ENCODE measurements at places on chromosomes 1 and 21.

DNA sequence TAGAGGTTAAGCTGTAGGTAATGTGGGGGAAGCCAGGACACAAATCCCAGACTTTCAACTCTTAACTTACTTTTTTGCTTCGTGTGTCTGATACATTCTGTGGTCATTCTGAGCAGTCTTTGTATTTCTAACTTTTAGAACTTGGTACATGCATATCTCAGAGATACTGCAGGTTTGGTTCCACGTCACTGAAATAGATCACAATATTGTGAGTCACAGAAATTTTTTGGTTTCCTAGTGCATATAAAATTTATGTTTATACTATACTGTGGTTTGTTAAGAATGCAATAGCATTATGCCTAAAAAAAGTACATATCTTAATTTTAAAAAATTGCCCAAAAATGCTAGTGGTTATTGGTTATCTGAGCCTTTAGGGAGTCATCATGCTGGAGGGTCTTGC is 3.2 kb downstream of the URB2 start:
- no peak for DNase-seq

DNA sequence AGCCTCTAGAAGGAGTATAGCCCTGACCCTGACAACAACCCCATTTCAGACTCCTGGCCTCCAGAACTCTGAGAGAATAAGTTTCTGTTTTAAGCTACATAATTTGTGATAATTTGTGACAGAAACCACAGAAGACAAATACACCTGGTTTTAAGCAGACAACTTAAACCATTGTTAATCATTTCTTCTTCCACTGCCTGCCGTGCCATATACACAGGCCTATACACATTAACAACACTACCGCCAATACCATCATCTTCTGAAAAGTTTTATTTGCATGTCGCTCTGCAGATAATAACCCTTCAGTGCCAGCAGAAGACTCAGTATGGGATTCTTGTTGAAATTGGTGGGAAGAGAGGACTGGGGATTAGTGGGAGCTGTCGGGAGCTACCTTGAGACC is 39.9 kb upstream of the KRTAP19-8 start:
- DNase-seq: no peak

DNA sequence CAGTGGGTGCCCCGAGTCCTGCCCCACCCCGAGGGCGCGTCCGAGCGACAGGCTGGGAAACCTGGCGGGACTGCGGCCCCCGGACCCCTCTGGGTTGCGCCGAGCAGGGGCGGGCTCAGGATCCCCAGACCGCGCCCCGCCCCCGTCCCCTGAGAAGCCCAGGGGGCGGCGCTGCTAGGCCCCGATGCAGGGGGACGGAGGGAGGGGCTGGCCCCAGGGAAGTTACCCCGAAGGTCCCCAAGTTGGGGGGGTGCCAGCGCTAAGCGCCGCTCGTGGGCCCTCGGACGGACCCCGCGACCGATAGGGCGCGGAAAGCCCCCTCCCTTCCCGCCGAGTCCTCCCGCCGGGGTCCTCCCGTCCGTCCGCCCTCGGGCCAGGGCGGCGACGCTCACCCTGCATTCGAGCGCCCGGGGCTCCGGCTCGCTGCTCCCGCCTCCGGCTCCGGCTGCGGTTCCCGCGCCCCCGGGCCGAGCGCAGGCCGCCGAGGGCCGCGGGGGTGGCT is 414 bp downstream of the GPR153 start:
- no peak for DNase-seq

DNA sequence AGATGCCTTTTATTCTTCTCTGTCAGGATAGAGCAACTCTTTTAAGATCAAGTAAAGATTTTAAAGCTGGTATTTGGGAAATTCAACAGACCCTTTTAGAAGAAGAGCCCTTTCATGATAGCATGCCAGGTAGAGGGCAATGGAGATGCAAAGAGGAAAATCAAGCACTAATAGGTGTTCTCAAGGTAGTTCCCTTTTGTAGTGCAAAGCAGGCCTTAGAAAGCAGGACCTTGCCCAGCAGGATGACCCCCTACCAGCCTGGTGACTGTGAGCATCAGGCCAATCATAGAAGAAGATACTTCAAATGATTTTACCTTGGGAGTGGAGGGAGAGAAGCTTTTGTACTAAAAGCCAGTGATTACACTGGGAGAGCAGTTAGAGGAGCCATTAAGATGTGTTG is 381.4 kb upstream of the ZRANB2 start:
- no peak for DNase-seq

DNA sequence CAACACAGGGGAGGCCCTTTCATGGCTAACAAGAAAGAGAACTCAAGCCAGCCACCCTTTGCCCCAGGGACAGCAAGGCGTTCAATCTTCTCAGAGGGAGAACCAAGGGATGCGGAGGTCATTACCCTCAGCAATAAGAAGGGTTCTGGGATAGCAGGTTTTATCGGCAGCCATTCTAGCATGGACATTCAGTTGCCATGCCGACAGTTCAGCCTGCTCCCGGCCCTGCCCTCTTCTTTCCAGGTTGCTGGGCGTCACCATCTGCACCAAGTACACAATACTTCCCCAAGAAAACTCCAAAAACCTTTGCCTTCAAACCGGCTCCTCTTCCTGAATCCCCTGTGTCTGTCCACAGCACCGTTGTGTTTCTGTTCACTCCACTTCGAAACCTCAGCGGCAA is 47.1 kb downstream of the SYT2 start:
- no peak for DNase-seq

Measured in T-helper 9 cell (primary cell).